ENCODE measurements at places on chromosomes 1 and 21.

GRCh38 chr1:221891708-221892107 is 149.8 kb upstream of the DUSP10 start:
- DNase-seq: no peak

GRCh38 chr1:115413621-115414020 is 75.6 kb upstream of the NGF start:
- DNase-seq: no peak

- DNase-seq: no peak
These were observed 785.8 kb upstream of the ADGRL4 start for GRCh38 chr1:79792219-79792930.

DNA sequence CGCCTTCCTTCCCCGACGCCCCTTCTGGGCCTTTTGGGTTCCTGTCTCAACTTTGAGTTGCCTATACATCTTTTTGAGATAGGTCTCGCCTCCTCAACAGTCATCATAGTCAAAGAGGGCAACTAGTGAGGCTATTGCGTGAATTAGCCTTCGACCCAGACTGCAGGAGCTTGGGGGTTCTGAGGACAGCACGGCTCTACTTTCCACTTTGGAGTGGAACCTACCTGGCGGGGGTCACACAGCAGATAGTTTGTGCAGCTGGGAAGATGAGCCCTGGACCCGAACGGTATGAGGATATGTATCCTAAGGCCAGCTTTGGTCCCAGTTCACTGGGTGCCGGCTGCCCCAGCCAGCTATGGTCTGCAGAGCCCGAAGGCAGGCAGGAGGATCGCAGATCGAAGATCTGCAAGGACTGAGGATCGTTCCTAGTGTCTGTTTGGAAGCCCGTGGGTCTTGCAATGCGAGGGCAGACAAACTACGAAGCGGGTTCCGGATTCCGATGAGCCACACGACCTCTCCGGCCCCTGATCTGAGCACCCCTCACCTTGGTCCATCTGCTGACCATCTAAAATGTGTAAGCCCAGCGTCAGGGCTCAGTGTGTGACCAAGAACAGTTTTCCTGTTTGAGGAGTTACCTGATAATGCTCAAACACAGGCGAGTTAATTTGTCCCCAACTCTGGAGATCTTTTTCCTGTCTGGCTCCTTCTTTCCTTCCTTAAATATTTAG is 8.1 kb downstream of the FOXD2 start:
- no peak for DNase-seq

- DNase-seq: no peak
These were observed 42.2 kb upstream of the TARBP1 start for GRCh38 chr1:234520908-234521817.

- DNase-seq: no peak
These were observed 4.1 kb upstream of the TMEM240 start for GRCh38 chr1:1544544-1544943.

GRCh38 chr21:39317134-39318090 is 4.0 kb upstream of the BRWD1 start:
- DNase-seq: no peak

- DNase-seq: no peak
These were observed 14.3 kb downstream of the DMRTB1 start for GRCh38 chr1:53473463-53473862.

DNA sequence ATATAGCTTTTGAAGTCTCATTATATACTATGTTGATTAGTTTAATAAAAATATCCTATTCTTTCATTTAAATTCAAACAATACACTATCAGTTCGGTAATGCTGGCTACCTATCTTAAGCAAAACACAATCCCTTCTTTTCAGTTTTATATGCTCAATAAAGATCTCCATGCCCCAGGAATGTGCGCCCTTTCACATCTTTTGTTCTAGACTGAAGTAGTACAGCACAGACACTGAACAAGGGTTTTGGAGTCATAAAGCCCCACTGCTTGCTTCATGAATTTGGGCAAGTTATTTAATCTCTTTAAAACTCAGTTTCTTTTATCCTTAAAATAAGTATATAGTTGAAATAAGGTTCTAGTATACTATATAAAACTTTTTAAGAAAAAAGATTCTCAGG is 22.4 kb downstream of the SYDE2 start:
- no peak for DNase-seq

DNA sequence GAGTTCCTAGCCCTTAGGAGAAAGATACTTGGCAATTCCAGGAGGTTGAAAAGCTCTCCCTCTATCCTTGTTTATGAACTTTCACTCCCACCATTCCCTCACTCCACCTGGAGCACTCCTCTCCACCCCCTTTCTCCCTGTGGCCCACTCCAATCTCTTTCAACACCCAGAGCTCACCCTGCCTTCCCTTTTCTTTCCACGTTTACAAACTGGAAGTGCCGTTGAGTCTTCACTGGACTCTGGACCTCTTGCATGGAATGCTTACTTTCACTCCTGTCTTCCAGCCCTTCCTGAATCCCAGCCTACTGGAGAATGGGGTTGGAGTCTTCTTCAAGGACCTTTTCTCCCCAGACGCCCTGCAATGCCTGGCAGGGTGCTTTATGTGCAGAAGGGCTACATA is 198.5 kb downstream of the RHOU start:
- DNase-seq: no peak

Measured in iPS-NIHi11 (cell line).